ENCODE measurements at places on chromosomes 1 and 21.
A peak's percentile ranks its signal among the peaks of the same experiment; 100 is the strongest.

DNA sequence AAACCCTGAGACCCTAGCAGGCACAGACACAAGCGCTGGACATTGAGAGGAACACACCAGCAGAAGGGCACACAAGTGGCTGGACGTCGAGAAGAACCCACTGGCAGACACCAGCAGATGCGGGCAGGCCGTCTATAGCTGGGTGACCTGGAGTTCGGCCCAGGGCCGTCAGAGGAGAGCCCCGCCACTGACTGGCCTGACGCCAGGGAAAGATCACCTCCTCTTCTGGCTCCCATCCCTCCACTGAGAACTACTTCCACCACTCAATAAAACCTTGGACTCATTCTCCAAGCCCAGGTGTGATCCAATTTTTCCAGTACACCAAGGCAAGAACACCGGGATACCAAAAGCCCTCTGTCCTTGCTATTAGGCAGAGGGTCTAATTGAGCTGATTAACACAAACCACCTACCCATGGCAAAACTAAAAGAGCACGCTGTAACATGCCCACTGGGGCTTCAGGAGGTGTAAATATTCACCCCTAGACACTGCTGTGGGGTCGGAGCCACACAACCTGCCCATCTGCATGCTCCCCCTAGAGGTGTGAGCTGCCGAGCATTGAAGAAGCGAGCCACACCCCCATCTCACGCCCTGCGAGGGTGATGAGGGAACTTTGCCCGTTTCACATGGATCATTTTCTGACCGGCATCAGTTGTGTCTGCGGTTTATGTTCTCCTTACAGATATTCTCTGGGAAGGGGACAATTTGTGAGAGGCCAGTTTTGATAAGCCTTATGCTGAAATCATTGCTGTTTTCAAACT lies 104.8 kb downstream of the HLX start:
- no peak for DNase-seq

- no peak for DNase-seq
These were observed 130.8 kb downstream of the LACTBL1 start for GRCh38 chr1:22841860-22842281.

DNA sequence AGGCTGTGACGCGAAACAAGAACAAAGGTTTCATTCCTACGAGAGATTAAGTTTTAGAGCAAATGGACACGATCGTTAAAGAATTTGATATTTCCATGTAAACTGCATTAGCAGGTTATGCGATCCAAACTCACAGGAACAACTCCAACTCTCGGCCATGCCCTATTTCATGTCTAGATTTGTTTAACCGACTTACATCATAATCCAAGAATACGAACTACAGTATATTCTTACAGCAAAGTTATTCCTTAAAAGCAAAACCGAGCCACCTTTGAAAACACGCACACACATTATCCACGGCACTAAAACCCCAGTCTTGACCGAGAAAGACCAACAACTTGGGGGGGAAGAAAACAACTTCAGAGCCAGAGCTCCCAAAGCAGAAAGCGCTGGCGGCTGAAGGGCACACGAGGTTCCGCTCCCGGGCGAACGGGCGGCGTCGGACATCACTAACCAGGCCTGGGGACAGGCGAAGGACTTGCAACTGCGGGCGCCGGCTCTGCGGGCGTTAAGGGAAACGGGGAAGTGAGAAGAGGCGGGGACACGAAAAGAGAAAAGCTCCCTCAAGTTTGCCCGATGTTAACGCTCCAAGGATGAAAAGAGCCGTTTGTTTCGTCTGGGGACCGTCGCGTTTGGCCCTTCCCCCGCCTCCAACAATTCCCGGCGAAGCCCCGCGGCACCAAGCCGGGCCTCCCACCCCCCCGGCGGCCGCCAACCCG lies 690 bp downstream of the B3GALNT2 start:
- no peak for DNase-seq

DNA sequence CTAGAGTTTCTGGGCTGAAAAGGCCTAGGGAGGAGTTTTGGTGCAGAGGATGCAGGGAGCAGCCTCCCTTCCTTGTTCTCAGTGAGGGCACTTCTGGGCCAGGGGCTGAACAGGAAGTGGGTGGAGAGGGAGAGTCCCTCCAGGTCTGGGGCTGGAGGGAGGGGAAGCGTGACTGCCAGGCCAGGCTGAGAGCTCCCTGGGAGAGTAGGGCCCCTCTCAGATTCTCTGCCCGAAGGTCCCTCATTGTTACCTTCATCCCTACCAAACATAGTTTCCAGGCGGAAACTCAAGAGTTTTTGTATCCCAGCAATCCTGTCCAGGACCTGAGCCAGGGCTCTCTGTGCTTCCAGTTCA lies 36.8 kb downstream of the CITED4 start:
- DNase-seq: no peak

- no peak for DNase-seq
These were observed 73.7 kb downstream of the TOMM20 start for GRCh38 chr1:235054936-235055335.

- no peak for DNase-seq
These were observed 24.1 kb downstream of the COL11A1 start for GRCh38 chr1:103084181-103084580.

DNA sequence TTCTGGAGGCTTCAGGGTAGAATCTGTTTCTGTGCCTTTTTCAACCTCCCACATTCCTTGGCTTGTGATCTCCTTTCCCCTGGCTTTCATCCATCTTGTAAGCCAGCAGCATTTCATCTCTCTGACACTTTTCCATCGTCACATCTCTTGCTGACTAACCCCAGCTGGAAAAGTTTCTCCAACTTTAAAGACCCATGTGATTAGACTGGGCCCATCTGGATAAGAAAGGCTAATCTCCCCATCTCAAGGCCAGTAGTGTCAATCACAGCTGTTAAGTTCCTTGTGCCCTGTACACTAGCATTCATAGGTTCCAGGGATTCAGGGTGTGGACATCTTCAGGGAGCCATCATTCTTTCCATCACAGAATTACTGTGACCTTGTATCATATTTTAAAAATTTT lies 452.1 kb downstream of the TTLL7 start:
- DNase-seq: no peak

DNA sequence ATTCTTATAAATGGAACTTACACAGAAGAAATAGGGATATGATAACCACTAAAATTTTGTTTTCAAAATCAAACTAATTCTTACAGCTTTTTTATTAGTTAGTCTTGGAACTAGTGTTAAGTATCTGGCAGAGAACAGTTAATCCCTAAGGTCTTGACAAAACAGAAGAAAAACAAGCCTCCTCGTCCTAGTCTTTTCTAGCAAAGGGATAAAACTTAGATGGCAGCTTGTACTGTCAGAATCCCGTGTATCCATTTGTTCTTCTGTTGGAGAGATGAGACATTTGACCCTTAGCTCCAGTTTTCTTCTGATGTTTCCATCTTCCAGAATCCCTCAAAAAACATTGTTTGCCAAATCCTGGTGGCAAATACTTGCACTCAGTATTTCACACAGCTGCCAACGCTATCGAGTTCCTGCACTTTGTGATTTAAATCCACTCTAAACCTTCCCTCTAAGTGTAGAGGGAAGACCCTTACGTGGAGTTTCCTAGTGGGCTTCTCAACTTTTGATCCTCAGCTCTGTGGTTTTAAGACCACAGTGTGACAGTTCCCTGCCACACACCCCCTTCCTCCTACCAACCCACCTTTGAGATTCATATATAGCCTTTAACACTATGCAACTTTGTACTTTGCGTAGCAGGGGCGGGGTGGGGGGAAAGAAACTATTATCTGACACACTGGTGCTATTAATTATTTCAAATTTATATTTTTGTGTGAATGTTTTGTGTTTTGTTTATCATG lies 42.3 kb upstream of the LAMC2 start:
- DNase-seq: no peak

GRCh38 chr1:161209790-161210409 lies 5.2 kb upstream of the FCER1G start:
- DNase-seq: peak; percentile 76

- DNase-seq: no peak
These were observed 9.5 kb upstream of the DEGS1 start for GRCh38 chr1:224173523-224173922.

DNA sequence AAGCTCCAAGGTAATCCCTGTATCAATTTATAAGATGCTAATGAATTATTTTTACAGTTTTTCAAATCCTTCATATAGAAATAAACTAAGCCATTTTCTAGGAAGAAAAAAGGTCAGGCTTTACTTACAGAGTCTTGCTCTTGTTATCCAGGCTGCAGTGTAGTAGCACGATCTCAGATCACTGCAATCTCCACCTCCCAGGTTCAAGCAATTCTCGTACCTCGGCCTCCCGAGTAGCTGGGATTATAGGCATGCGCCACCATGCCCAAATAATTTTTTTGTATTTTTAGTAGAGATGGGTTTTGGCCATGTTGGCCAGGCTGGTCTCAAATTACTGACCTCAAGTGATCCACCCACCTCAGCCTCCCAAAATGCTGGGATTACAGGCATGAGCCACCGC lies 27.0 kb downstream of the RERE start:
- DNase-seq: no peak

DNA sequence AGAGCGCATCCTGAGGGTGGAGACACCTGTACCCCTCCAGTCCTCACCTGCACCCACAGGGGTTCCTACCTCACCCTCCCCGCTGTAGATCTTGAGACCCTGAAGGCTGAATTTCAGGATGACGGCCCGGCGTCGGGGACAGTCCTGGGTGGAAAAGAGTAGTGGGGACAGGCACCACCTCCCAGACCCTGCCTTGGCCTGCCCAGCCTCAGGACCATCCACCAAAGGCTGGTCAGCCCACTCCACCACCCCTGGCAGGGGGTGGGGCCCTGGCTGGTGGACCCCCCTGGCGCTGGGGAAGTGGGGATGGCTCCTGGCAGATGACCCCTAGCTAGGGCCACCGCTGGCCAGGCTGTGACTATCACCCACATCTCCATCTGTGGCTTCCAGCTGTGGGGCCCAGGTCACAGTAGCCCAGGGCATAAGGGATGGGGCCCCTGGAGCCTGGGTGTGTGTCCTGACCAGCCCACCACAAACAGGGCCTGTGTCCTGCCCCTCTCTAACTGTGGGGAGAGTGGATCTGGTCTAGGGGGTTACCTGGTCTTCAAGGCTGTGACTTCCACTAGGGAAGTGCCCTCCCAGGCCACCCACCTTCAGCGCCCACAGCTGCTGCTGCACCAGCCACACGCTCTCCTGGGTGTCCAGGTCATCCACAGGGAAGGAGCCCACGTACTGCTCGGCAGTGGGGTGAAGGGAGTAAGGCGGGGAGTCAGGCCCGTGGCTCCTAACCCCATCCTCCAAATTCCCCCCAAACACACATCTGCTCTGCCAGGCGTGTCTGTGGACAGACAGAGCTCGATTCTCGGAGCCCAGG lies 5.4 kb downstream of the SH2D5 start:
- no peak for DNase-seq

DNA sequence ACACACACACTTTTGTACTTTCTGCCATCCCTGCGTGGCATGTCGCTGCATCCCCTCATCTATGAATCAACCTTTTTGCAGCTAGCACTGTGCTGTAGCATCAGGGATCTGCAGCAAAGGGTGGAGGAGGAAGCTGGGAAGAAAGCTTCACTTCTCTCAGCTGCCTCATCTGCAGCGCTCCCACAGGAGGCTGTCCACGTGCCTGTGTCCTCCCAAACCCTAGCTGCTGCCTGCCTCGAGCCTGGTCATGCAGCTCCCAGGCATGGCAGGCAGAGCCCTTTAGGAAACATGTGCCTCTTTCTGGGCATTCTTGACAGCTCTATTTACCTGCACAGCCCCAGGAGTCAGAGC lies 262.1 kb upstream of the SGIP1 start:
- DNase-seq: no peak
